Glomerular endothelial cell (primary cell): ENCODE measurements at places on chromosomes 13 and 19. TPM values are rescaled to one million over a fixed set of nuclear protein-coding genes. Genes with fewer than 3 reads are reported as not detected.

DNA sequence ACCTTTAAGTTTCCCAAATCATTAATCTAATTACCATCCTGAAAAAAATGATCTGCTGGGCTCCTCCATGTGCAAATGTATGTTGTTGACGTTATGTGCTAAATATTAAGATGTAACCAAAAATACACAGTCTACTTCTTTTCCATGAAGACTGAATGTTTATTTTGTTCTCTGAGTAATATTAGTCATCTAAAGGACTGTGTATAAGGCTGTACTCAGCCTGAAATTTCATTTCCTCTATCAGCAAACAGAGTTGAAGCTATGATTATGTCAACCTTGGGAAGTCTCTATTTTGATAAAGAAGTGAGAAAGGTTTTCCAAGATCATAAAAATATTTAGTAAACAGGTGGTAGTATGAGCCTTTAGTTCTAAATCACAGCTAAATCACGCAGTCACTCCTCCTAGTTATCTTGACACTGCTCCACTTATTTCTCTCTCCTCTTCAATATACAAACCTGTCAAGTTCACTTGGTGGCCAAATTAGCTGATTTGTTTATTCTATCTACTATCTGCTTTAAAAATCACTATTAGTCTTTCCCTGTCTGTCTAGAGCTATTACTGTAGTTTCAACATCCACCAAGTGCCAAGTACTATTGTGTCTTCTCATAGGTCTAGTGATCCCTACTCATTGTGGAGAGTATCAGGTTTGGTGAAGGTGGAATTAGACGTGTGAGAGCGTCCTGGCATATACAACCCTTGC lies 211.7 kb upstream of the STARD13 start:
- DNase-seq = no peak

- DNase-seq = no peak
Measured at GRCh38 chr13:73069206-73069805, 10.5 kb downstream of the KLF5 start.

DNA sequence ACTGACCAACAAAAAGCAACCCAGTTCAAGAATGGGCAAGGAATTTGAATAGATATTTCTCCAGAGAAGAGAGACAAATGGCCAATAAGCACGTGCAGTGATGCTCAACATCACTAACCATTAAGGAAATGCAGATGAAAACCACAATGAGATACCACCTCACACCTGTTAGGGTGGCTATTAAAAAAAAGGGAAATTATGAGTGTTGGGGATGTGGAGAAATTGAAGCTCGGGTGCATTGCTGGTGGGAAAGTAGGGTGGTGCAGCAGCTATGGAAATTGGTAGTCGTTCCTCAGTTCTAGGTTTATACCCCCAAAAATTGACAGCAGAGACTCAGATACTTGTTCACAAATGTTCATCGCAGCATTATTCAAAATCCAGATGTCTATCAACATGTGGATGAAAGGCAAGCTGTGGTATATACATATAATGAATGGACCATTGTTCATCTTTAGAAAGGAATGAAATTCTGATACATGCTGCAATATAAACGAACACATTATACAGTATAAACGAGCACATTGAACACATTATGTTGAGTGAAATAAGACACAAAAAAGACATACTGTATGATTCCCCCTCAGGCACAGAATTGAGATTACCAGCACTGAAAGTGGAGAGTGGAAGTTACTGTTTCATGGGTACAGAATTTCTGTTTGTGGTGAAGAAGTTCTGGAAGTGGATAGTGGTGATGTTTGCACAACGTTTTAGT lies 927 bp downstream of the CHAMP1 start:
- DNase-seq = no peak

GRCh38 chr19:45828523-45828922 lies 13.4 kb upstream of the RSPH6A start:
- DNase-seq = no peak

GRCh38 chr19:38759590-38760003 lies 13.7 kb downstream of the LGALS7 start:
- no peak for DNase-seq

DNA sequence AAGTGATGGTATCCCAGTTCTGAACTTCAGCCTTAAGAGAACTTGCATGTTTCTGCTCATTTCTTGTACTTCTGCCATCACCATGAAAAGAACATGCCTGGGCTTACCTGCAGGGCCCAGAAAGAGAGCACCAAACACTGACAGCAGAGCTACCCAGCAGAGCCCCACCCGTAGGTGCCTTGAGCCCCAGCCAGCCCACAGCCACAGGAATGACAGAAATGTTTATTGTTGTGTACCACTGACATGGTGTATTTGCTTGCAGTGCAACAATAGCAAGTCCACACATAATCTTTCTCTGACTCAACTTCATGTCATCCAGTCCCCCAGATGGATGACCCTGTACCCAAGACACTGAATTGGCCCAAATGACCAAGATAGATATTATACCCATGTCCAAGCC lies 195.2 kb downstream of the TSHZ3 start:
- no peak for DNase-seq

The SLC6A16 gene
- 1.3 and 2.3 TPM in 2 replicates for total RNA-seq
